ENCODE measurements at places on chromosomes 13 and 19. TPM values are rescaled to one million over a fixed set of nuclear protein-coding genes. Genes with fewer than 3 reads are reported as not detected.
A peak's percentile ranks its signal among the peaks of the same experiment; 100 is the strongest.

DNA sequence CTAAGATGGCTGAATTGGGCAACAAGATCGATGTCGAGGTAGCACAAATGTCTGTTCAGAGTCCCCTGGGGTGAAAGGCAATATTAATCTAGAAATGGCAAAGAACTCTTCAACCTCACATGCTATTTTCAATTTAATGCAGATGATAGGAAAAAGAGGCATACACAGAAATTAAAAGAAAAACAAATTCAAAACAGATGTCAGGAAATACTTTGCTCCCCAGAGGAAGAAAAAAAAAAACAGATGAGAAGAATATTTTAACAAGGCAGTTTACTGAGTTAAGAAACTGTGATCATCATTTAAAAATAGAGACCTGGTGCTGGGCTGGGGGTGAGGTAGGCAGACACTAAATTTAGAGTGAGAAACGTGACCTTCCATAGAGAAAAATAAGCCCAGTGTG, 421.9 kb upstream of the ARGLU1 start:
- H3K36me3 ChIP-seq = no peaks in the 10 kb centered on the region
- H3K27ac ChIP-seq = no peak overlapping the region
- H3K4me3 ChIP-seq = no peak overlapping the region
- no peaks in the 10 kb centered on the region for H3K4me1 ChIP-seq
- no peaks in the 10 kb centered on the region for H3K27me3 ChIP-seq

DNA sequence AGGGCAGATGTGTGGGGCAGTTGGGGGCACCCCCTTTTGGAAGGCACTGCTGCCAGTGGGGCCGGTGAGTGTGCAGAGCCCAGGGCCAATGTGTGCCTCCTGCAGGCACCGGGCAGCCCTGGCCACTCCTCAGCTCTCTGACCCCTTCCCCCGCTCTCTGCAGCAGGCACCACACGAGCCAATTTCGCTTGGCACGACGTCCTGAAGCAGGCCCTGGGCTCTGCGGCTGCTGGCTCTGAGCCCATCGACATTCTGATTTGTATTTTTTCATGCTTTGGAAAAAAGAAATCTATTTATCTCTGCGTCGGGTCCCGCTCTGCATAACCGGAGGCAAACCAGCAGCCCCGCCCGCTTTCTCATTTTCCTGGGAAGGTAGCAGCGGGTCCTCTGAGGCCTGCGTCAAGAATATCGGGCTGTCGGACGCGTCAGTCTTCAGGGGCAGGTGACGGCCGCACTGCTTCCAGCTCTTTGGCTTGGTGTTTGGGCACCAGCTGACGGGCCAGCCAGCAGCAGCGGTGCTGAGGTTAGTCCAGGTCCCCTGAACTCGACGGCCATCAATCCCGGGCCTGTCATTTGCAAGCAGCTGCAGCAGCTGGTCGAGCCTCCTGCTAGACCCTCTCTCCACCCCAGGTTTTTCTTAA, 134.3 kb downstream of the KDM4B start:
- peak overlapping the region; percentile 65 for H3K27ac ChIP-seq
- H3K4me1 ChIP-seq = peaks cover 20% of the 10 kb centered on the region

DNA sequence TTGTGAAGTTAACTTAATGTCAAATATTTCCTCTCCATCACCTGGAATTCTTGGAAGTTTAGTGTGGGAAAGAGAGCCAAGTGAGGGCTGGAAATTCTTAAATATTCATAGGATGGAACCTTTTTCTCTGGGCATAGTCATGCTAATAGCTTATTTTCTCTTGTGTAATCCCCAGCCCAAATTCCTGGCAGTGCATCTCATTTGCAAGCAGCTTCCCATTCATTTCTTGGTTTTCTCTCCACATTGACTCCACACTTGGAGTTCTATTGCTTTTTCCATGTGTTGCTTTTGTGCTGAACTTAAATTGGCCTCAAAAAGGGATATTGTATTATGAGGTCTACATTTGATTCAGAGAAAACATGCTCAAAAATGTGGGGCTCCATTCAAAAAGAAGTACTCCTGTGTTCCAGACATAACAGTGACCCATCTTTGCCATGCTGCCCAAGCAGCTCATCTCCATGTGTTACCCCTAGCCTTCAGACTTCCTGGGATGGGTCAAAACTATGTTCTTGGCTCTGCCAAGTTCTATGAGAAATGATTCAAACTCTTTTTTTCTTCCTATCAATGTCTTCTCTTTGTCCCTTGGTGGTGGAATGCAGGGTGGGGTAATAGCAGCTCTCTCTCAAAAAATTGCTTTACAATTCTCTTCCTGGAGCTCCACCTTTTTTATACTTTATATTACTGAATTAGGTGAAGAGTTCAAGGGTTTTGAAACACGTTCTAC, 2471.5 kb downstream of the PCDH9 start:
- no peak overlapping the region for H3K4me3 ChIP-seq
- no peak overlapping the region for H3K27ac ChIP-seq
- H3K4me1 ChIP-seq = no peaks in the 10 kb centered on the region
- no peaks in the 10 kb centered on the region for H3K36me3 ChIP-seq
- DNase-seq = no peak

DNA sequence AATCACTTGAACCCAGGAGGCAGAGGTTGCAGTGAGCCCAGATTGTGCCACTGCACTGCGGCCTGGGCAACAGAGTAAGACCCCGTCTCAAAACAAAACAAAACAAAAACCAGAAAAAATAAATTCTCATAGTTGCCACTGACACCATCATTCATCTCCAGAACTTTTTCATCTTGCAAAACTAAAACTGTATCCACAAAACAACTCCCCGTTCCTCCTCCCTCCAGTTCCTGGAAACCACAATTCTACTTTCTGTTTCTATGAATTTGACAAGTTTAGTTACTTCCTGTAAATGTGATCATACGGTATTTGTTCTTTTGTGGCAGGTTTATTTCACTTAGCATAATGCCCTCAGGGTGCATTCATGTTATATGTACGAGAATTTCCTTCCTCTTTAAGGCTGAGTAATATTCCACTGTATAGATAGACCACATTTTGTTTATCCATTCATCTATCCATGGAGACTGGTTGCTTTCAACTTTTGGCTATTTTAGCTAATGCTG, 13.2 kb upstream of the ADGRE5 start:
- no peaks in the 10 kb centered on the region for H3K27me3 ChIP-seq
- no peak overlapping the region for H3K4me3 ChIP-seq
- H3K36me3 ChIP-seq = no peaks in the 10 kb centered on the region
- H3K4me1 ChIP-seq = peaks cover 9% of the 10 kb centered on the region
- no peak overlapping the region for H3K27ac ChIP-seq
- no peak for DNase-seq

The CYSLTR2 gene
- total RNA-seq = 0.78 TPM

The PSG1 gene
- total RNA-seq = not detected

The ZNF433 gene
- total RNA-seq = 14.0 TPM

GRCh38 chr19:14450876-14451275, 17.8 kb downstream of the PKN1 start:
- H3K4me3 ChIP-seq = no peak overlapping the region
- no peak for DNase-seq
- no peak overlapping the region for H3K27ac ChIP-seq
- peaks cover 42% of the 10 kb centered on the region for H3K36me3 ChIP-seq
- H3K27me3 ChIP-seq = no peaks in the 10 kb centered on the region

DNA sequence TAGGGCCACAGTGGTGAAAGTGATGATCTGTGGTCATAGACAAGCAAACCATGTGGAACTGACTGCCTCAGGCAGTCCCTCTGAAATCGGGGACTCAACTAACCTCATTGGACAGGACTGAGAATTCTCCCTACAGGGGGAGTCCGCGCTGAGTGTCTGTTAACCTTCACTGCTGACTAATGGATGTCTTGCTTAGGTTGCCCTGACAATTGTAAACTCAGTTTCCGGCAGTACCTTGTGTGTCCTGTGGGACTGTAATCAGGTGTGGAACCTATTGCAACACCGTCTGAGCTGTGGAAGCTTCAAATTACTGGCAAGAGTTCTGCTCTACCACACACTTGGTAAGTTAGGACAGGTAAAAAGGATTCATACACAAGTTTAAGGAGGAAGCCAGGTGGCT, 21.8 kb downstream of the ZNF77 start:
- no peak overlapping the region for H3K27ac ChIP-seq
- H3K27me3 ChIP-seq = no peaks in the 10 kb centered on the region
- H3K4me1 ChIP-seq = peaks cover 13% of the 10 kb centered on the region
- peaks cover 2% of the 10 kb centered on the region for H3K36me3 ChIP-seq
- peak; percentile 49 for DNase-seq
- no peak overlapping the region for H3K4me3 ChIP-seq

DNA sequence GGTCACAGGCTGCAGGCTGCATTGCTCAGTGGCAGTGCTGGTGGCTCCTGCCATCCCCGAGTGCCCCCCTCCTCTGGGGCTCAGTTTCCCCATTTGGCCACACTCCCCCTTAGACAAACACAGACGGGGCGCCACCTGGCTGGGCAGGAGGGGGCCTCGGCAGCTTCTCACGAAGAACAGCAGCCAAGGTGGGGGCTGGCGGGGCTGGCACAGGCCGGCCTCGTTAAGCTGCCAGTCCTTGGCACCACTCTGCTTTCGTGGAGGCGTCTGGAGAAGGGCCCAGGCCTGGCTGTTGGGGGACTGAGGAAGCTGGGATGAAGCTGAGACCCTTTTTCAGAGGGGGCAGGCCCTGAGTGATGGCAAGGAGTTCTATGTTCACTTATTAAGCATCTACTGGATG, 3.7 kb upstream of the ZNRF4 start:
- no peaks in the 10 kb centered on the region for H3K4me1 ChIP-seq
- H3K36me3 ChIP-seq = no peaks in the 10 kb centered on the region
- no peak overlapping the region for H3K27ac ChIP-seq
- no peaks in the 10 kb centered on the region for H3K27me3 ChIP-seq

- H3K4me3 ChIP-seq = no peak overlapping the region
- no peak overlapping the region for H3K27ac ChIP-seq
- H3K36me3 ChIP-seq = no peaks in the 10 kb centered on the region
- H3K27me3 ChIP-seq = no peaks in the 10 kb centered on the region
Measured at GRCh38 chr19:39182174-39182505, 14.6 kb upstream of the NCCRP1 start.

DNA sequence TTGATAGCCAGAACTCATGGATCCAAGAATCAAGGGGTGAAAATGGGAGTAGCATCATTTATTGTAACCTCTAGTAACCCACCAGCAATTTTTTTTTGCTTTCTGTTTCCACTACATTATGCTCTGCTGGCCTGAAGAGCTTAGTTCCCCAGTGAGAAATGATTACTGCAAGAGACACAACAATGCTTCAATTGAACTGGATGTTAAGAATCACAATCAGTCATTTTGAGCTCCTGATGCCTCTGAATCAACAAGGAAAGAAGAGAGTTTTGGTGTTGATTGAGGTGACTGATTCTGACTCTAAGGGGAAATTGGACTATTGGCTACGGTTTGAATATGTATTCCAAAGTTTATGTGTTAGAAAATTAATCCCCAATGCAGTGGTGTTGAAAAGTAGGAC, 1084.4 kb downstream of the SLITRK1 start:
- H3K4me1 ChIP-seq = no peaks in the 10 kb centered on the region
- no peak overlapping the region for H3K4me3 ChIP-seq
- no peaks in the 10 kb centered on the region for H3K27me3 ChIP-seq
- no peak for DNase-seq
- no peak overlapping the region for H3K27ac ChIP-seq

The DCT gene
- total RNA-seq = 0.40 TPM

The SLC15A1 gene
- total RNA-seq = not detected

- peaks cover 2% of the 10 kb centered on the region for H3K36me3 ChIP-seq
- no peaks in the 10 kb centered on the region for H3K27me3 ChIP-seq
- no peak overlapping the region for H3K4me3 ChIP-seq
Measured at GRCh38 chr13:72839831-72840426, 58.0 kb downstream of the PIBF1 start.

DNA sequence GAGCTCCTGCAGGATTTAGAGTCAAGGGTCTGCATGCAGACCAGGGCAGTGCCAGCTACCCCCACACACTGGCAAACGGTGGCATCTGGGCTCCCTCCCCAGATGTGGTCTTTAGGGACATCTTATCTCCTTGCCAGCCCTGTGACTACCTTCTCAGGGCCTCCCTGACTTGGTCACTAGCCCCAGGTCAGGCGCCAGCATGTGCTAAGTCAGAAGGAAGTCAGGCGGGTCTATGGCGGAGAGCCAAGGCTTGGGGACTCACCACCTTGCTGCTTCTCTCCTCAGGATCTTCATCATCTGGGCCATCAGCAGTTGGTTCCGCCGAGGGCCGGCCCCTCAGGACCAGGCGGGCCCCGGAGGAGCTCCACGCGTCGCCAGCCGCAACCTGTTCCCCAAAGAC, 17.6 kb downstream of the CLPTM1 start:
- peaks cover 39% of the 10 kb centered on the region for H3K36me3 ChIP-seq
- H3K4me3 ChIP-seq = no peak overlapping the region
- no peaks in the 10 kb centered on the region for H3K27me3 ChIP-seq
- no peak for DNase-seq
- H3K4me1 ChIP-seq = no peaks in the 10 kb centered on the region
- H3K27ac ChIP-seq = no peak overlapping the region

DNA sequence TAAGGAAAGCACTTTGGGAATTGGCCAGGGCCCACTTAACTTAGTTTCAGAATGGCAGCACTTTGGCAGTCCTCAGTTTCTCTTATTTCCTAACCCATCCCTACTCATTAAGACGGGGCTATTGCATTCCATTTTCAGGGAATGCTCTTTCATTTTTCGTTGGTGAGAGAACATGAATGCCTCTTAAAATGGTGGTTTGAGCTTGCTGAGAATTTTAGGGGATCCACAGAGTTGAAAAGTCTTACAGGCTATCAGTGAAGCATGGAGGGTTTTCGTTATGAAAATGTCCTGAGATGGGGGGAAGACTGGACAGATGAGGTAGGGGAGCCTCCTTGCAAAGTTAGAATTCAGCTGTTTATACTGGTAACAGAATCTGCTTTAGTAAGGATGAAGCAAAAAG, 71.4 kb downstream of the LRCH1 start:
- H3K4me3 ChIP-seq = no peak overlapping the region
- H3K36me3 ChIP-seq = no peaks in the 10 kb centered on the region
- H3K4me1 ChIP-seq = peaks cover 12% of the 10 kb centered on the region
- H3K27me3 ChIP-seq = no peaks in the 10 kb centered on the region

DNA sequence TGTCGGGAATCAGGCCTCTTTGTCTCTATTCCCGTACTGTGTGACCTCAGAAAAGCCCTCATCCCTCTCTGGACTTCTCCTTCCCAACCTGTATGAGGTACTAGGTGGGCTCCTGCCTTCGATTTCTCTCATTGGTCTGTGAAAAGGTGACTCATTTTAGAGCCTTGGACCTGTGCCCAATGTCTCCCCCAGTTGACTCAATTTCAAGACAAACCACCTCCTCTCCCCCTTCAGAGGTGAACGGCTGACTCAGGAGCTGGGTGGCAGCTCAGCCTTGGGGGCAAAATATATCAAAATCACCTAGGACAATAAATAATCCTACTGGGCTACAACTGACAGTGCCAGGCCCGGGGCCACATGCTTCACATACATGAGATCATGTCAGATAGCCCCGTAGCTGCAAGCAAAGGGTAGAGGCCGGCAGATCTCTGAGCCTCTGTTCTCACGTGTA, 630 bp downstream of the COQ8B start:
- peak overlapping the region; percentile 93 for H3K27ac ChIP-seq
- H3K4me1 ChIP-seq = peaks cover 54% of the 10 kb centered on the region
- H3K4me3 ChIP-seq = peak overlapping the region; percentile 69
- DNase-seq = no peak
- H3K36me3 ChIP-seq = no peaks in the 10 kb centered on the region

- peaks cover 79% of the 10 kb centered on the region for H3K4me1 ChIP-seq
- no peak overlapping the region for H3K27ac ChIP-seq
- no peaks in the 10 kb centered on the region for H3K27me3 ChIP-seq
- no peaks in the 10 kb centered on the region for H3K36me3 ChIP-seq
Measured at GRCh38 chr19:15328312-15328711, 4.0 kb downstream of the BRD4 start.

- no peak overlapping the region for H3K4me3 ChIP-seq
- no peaks in the 10 kb centered on the region for H3K27me3 ChIP-seq
- H3K4me1 ChIP-seq = no peaks in the 10 kb centered on the region
- no peak for DNase-seq
Measured at GRCh38 chr19:33545217-33545981, 23.8 kb upstream of the PEPD start.
